Activated T-cell treated with anti-CD3 and anti-CD28 coated beads, Interleukin-2, amount 50 U/mL, for 1 hour (primary cell): ENCODE measurements at places on chromosomes 4 and X.

DNA sequence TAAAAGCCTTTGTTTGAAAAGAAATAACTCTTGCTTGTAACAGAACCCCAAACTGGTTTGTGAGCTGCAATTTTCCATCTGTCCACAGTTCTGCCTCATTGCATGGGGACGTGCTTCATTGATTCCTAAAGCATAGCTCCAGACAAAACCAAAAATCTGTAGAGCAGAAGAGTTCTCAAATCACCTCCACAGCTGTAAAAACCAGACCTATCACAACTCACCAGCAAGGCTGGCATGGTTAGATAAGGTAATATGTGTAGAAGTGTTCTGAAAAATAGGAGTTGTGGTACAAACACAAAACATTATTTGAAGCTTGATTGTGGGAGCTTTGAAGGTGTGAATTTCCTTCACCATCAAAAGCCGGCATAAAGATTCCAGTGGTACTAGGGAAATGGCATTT, 12.5 kb upstream of the RAB28 start:
- no peak for DNase-seq

- no peak for DNase-seq
These were observed 268.9 kb downstream of the C4orf33 start for GRCh38 chr4:129364747-129365452.

DNA sequence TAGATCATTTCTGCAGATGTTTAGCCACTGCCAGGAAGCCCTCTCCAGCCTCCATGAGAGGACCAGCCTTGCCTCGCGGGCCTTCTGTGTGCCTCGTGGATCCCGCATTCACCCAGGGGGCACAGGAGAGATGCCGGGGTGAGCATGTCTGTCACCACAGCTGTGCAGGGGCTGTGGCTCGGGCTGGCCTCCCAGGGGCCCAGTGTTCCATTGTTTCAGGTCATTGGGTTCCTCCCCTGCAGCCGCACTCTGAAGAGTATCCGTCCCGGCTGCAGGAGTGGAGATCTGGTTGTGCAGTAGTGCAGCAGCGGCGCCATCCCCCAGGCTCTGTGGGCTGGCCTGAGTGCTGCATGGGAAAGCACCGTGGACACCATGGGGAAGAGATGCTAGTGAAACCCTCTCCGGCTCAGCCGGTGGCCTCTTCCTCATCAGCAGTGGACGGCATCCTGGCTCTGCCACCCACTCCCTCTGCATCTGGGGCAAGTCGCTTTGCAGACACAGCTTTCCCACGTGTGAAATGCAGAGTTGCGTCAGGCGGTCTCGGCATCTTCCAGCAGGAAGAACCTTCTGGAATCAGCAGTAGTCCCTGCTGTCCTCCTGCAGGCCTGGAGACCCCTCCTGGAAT, 29.1 kb downstream of the TBC1D14 start:
- no peak for DNase-seq

- DNase-seq: no peak
These were observed 252.4 kb upstream of the FAT4 start for GRCh38 chr4:125062115-125063050.

DNA sequence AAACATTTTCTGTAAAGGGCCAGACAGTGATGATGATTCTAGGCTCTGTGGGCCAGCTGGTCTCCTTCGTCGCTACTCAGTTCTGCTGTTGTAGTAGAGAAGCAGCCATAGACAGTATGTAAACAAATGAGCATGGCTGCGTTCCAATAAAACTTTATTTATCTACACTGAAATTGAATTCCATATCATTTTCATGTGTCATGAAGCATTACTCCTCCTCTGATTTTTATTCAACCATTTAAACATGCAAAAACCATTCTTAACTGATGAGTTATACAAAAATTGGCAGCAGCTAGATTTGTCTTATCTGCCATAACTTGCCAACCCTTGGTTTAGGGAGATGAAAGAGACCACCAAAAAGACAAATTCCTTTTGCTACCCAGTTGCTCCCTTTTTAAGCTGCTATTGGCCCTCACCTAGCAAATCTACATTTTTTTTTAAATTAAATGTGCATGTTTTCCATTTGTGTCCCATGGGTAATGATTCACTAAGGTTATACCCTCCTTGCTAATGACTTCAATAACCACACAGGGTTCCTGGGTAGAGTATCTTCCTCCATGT, 309.9 kb downstream of the DHX15 start:
- DNase-seq: no peak

DNA sequence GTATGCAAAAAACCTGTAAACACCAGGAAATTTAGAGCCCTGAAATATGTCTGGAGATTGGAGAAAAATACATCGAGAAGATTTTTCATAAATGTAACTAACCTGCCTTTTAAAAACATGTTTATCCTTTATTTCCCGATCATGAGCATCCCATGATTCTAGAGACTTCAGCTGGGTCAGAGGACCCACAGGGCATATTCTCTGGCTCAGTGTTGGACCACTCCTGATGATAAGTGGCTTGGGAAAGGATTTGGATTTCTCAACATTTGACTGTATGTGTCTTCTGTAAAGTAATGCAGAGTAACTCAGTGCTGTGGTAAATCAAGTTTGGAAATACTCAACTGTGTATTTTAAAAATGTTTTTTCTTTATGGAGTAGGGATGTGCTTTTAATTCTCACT, 40.0 kb upstream of the ANK2 start:
- DNase-seq: no peak

GRCh38 chr4:69843301-69843700, 16.6 kb downstream of the SULT1E1 start:
- no peak for DNase-seq

DNA sequence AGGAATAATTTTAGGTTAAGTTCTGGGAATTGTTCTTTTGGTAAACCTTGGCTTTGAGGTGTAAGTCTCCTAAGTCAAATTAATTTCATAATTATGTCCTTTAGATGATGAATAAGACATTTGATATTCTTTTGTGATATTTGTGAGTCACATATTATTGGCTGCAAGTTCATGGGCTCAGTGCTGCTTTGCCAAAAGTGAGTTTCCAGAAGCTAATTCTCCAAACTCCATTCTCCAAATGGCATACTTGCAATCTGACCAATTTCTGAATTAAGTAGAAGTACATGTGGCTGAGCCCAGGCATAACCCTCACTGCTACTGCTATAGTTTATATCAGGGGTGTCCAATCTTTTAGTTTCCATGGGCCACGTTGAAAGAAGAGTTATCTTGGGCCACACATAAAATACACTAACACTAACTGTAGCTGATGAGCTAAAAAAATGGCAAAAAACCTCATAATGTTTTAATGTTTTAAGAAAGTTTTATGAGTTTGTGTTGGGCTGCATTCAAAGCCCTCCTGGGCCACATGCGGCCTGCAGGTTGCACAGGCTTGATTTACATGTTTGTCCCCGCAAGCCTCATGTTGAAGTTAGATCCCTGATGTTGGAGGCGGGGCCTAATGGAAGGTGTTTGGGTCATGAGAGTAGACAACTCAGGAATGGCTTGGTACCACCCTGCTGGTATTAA, 196.1 kb downstream of the ZNF330 start:
- DNase-seq: no peak

DNA sequence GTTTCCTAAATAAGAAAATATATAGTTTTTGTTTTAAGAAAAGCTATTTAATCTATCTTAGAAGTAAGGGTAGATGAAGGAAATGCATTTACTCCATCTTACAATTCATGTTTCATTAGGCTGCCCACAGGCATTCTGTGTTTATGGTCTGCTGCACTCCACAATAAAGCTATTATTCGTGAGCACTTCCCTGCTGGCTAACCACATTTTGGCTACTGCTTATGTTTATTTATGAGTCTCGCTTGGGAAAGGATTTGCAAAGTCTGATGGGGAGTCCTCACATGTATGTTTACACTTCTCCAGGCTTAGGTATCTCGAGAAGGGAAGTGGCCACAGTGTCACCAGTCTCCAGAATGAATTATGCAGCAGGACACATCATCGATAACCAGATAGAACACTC, 260.8 kb upstream of the VCX start:
- no peak for DNase-seq
